ENCODE measurements at places on chromosomes 16 and 17.

DNA sequence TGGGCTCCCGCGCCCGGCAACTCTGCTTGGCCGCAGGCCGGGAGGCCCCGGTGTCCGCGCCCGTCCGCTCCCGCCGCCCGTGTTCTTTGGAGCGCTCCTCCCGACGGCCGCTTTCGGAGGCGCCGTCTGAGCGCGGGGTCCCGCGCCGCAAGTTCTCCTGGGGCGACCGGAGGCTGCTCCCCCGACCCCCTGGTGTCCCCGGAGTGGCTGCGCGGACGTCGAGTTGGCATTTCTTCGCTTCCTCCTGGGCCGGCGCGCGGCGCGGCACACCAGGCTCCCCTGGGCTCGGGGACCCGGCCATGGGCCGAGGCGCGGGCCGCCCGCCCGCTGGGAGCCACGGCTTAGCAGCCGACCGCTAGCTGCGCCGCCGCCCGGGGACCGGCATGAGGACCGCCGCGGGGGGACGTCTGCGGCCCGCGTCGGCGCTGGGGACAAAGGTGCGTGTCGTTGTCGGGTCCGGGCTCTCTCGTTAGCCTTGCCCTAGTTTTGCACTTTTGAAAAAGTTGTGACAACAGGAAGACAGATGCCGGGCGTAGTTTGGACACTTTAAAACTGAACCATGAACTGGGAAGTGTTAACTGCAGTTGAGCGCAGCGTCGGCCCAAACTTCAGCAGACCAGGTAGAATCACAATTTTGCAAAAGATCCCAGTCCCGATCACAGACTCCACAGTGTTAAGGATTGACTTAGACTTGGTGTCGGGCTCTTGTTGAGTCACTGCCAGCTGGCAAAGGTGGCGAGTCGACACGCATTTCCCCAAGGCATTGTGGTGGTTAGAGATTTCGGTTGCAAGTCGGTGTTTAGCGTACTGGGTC lies 700 bp downstream of the UBN1 start:
- H3K4me3 ChIP-seq: peak overlapping the region; percentile 95
- H3K4me1 ChIP-seq: peaks cover 31% of the 10 kb centered on the region
- H3K36me3 ChIP-seq: peaks cover 22% of the 10 kb centered on the region
- H3K27ac ChIP-seq: peak overlapping the region; percentile 95
- DNase-seq: peak; percentile 66

GRCh38 chr17:34178092-34178491 lies 77.0 kb upstream of the CCL2 start:
- no peaks in the 10 kb centered on the region for H3K4me1 ChIP-seq
- no peaks in the 10 kb centered on the region for H3K36me3 ChIP-seq
- no peaks in the 10 kb centered on the region for H3K27me3 ChIP-seq
- no peak overlapping the region for H3K27ac ChIP-seq

DNA sequence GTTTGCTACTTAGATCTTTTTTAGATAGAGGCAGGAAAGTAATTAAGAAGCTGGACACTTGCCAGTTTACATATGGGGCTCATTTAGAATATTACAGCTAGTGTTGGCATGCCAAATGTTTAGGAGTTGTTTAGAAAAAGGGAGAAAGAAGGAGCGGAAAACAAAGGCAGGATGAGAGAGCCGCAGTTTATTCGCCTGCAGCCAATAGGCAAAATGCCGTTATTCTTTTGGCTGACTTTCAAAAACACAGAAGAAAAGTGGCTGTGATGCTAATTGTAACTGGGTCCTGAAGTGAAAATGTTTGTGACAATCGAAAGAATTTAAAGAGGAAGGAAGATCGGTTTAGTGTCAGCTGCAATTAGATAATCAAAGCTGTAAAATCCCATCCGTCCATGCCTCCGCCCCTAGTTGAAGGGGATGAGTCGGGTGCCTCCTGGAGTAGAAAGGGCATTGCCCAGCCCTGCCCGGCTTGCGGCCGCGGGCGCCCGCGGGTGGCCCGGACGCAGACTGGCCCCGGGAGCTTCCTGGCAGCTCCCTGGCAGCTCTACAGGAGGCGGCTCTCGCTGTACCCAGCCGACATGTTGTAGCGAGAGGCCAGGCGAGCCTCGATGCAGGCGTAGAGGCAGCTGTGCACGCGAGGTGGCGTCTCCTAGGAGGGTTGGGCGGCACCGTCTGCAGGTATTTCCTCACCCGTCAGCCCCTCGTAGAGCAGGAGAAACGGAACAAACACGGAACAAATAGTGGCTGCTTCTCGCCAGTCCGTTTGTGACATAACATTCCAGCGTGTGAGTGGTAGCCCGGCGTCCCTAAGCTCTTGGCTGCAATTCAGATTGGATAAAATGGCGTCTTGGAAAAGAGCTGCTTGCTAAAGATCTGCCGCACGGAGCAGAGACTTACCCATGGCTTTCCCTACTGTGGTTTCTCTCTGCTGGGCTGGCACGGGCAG lies 82.2 kb downstream of the TNRC6C start:
- no peaks in the 10 kb centered on the region for H3K4me1 ChIP-seq
- peaks cover 2% of the 10 kb centered on the region for H3K36me3 ChIP-seq
- DNase-seq: no peak
- H3K27me3 ChIP-seq: no peaks in the 10 kb centered on the region

- H3K4me1 ChIP-seq: no peaks in the 10 kb centered on the region
- H3K4me3 ChIP-seq: no peak overlapping the region
- H3K36me3 ChIP-seq: no peaks in the 10 kb centered on the region
- no peaks in the 10 kb centered on the region for H3K27me3 ChIP-seq
Observed at GRCh38 chr16:65869261-65869660, 497.2 kb upstream of the CDH5 start.

DNA sequence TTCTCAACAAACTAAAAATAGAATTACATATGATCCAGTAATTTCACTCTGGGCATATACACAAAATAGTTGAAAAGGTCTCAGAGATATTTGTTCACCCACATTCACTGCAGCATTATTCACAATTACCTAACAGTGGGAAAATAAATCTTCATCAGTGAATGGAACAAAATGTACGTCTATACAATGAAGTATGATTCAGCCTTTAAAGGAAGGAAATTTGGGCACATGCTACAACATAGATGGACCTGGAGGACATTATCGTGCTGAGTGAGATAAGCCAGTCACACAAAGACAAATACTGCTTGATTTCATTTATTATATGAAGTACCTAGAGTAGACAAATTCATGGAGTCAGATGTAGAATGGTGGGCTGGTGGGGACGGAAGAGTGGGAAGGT lies 47.0 kb downstream of the MFSD11 start:
- DNase-seq: no peak
- peaks cover 13% of the 10 kb centered on the region for H3K4me1 ChIP-seq
- H3K27me3 ChIP-seq: no peaks in the 10 kb centered on the region

GRCh38 chr16:89114159-89114981 lies 20.7 kb downstream of the ACSF3 start:
- H3K27ac ChIP-seq: no peak overlapping the region
- no peaks in the 10 kb centered on the region for H3K4me1 ChIP-seq
- H3K4me3 ChIP-seq: no peak overlapping the region
- DNase-seq: no peak
- H3K36me3 ChIP-seq: peaks cover 7% of the 10 kb centered on the region

DNA sequence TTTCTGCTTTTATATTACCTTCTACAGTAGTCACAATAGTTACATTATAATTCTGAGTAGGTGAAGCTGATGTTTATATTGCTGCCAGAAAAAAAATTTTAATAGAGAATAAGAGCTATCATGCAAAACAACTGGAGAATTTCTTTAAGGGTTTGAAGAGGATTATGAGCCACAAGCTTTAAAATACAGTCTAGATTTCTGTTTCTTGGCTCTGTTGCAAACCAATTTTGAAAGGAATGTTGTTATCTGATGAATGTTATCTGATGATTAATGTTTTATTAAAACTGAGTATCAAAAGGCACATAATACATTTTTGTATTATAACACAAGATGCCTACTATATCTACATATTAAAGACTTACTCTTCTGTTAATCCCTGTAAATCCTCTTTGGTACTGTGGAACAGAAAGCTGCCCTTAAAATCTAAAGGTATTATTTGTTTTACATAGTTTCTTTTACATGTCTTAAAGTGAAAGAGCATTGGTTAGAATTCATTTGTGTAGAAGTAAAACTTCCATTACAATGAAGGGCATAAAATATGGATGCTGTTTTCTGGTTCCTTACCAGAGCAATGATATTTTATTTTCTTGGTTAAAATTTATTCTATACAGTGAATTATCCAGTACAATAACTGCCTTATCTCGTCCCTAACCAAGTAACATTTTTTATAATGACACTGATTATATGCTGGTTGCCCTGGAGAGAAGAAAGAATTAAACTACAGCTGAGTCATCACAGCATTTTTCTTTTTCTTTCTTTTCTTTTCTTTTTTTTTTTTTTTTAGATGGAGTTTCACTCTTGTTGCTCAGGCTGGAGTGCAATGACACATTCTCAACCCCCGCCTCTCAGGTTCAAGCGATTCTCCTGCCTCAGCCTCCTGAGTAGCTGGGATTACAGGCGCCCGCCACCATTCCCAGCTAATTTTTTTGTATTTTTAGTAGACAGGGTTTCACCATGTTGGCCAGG lies 205.7 kb downstream of the TANC2 start:
- H3K4me1 ChIP-seq: peaks cover 9% of the 10 kb centered on the region
- no peak overlapping the region for H3K4me3 ChIP-seq
- no peaks in the 10 kb centered on the region for H3K36me3 ChIP-seq
- peak; percentile 46 for DNase-seq
- peak overlapping the region; percentile 26 for H3K27ac ChIP-seq
- H3K27me3 ChIP-seq: no peaks in the 10 kb centered on the region

- H3K4me3 ChIP-seq: no peak overlapping the region
- peaks cover 19% of the 10 kb centered on the region for H3K27me3 ChIP-seq
- peaks cover 17% of the 10 kb centered on the region for H3K4me1 ChIP-seq
- no peak overlapping the region for H3K27ac ChIP-seq
Observed at GRCh38 chr16:68230176-68230571, 5.8 kb downstream of the ESRP2 start.

- H3K27ac ChIP-seq: no peak overlapping the region
- no peaks in the 10 kb centered on the region for H3K27me3 ChIP-seq
- H3K36me3 ChIP-seq: no peaks in the 10 kb centered on the region
- no peaks in the 10 kb centered on the region for H3K4me1 ChIP-seq
Observed at GRCh38 chr17:67615736-67616135, 102.0 kb upstream of the NOL11 start.

- H3K36me3 ChIP-seq: no peaks in the 10 kb centered on the region
- H3K27me3 ChIP-seq: no peaks in the 10 kb centered on the region
- no peak overlapping the region for H3K27ac ChIP-seq
- H3K4me3 ChIP-seq: no peak overlapping the region
- no peaks in the 10 kb centered on the region for H3K4me1 ChIP-seq
Observed at GRCh38 chr17:46876353-46876887, 25.0 kb downstream of the WNT9B start.

DNA sequence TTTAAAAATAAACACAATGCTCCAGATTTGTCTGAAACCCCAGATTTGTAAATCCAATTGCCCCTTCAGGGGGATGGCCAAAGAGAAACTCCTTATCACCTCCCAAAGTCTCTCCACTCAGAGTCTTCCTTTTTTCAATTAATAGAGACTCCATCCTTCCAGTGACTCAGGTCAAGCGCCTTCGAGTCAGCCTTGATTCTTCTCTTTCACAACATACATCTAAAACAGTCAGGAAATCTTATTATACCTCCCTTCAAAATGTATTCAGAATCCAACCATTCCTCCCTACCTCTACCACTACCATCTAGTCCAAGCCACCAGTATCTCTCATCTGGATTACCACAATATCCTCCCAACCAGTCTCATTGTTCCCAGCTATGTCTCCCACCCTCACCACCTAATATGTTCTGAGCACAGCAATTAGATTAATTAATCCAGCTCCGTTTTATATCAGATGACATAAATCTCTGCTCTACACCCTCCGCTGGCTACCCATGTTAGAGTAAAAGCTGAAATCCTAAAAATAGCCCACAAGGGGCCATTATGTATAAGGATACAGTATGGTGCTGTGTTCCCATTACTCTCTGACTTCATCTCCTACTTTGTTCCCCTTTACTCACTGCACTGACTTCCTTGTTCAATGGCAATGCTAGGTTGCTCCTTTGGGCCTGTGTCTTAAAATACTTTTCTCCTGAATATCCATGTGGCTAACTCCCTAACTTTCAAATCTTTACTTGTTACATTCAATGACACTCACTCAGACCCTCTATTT lies 11.8 kb downstream of the SIAH1 start:
- H3K36me3 ChIP-seq: no peaks in the 10 kb centered on the region
- H3K4me1 ChIP-seq: peaks cover 25% of the 10 kb centered on the region
- H3K27me3 ChIP-seq: no peaks in the 10 kb centered on the region
- DNase-seq: no peak
- H3K4me3 ChIP-seq: no peak overlapping the region

GRCh38 chr17:72461757-72462156 lies 340.9 kb downstream of the SOX9 start:
- no peaks in the 10 kb centered on the region for H3K27me3 ChIP-seq
- no peak for DNase-seq
- no peak overlapping the region for H3K27ac ChIP-seq
- H3K4me1 ChIP-seq: peaks cover 7% of the 10 kb centered on the region
- no peaks in the 10 kb centered on the region for H3K36me3 ChIP-seq
- no peak overlapping the region for H3K4me3 ChIP-seq

- no peak overlapping the region for H3K27ac ChIP-seq
- H3K4me1 ChIP-seq: no peaks in the 10 kb centered on the region
- H3K27me3 ChIP-seq: no peaks in the 10 kb centered on the region
- no peaks in the 10 kb centered on the region for H3K36me3 ChIP-seq
- no peak overlapping the region for H3K4me3 ChIP-seq
- DNase-seq: no peak
Observed at GRCh38 chr16:24696699-24697098, 32.8 kb upstream of the TNRC6A start.

DNA sequence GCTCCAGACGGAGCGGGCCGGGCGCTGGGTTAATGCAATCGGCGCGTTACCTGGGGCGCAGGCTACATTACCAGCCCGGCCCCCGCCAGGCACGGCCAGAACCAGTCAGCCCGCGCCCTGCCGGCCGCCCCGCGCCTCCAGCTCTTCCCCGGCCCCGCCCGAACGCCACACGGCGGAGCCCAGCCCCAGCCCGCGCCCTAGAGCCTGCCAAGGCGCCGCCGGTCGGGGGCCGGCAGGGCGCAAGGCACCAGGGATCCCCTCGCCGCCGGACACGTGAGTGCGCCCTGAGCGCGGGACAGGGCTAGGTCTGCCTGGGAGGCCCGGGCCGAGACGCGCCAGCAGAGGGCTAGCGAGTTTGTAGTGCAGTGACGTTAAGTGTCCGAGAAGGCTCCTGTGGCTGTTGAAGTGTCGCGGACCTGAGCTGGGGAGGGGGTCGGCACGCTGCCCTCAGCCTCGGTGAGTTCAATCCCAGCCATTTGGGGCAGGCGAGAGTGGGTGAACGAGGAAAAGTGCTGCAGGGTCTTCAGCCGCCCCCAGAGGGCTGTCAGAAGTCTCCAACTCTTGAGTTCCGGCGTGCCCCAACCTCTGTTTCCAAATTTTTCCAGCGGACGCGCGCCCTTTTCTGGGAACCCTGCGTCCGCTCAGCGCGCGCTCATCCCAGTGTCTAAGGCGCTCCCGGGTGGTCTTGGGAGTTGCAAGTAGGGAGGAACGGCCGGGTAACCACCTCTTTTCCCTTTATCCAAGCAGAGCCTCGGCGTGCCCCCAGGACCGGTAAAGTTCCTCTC lies at the start of gene SLC6A2:
Gene SLC6A2 (plus strand): TSS at position 92 of the 785 bp plus-strand sequence. CDS start 707 bp downstream, outside the sequence.
- H3K36me3 ChIP-seq: no peaks in the 10 kb centered on the region
- DNase-seq: peak; percentile 62
- no peaks in the 10 kb centered on the region for H3K4me1 ChIP-seq
- no peak within 1 kb of the TSS for H3K27ac ChIP-seq

DNA sequence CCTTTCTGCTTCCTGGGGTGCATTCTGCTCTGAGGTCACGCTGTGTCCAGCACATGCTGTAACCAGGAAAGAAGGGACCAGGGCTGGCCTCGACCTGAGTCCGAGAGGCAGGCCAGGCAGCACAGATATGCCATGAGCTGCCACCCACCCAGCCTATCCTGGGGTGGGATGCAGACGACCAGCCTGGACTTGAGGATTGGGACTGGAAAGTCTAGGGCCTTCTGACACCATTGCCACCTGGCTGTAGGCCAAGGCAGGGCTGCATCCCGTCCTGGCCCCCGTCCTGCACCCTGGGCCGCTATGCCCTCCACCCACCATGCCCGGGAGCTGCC lies 14.3 kb downstream of the ENGASE start:
- DNase-seq: no peak
- no peaks in the 10 kb centered on the region for H3K27me3 ChIP-seq
- H3K27ac ChIP-seq: no peak overlapping the region
- no peak overlapping the region for H3K4me3 ChIP-seq

All from cardiac muscle cell (in vitro differentiated cells and primary cell).